ENCODE measurements at places on chromosomes 7 and 10.

DNA sequence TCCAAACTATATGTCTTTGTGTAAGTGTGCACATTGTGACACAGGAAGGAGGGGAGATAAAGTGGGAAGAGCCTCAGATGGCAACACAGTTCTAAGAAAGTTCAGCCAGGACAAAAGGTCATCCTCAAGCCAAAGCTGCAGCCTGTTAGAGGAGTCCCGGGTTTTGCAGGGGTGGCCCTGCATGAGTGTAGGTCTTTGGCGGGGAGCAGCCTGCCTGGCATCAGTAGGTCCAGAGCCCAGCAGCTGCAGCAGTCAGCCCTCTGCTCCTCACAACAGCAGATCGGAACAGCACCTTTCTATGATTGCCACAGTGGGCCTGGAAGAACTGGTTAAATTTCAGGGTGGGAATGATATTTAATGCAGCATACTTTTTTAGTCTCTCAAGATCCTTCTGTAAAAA is 13.5 kb upstream of the VDAC2 start:
- peak; percentile 22 for DNase-seq

GRCh38 chr10:130048081-130048480 is 62.5 kb downstream of the C10orf143 start:
- no peak for DNase-seq

DNA sequence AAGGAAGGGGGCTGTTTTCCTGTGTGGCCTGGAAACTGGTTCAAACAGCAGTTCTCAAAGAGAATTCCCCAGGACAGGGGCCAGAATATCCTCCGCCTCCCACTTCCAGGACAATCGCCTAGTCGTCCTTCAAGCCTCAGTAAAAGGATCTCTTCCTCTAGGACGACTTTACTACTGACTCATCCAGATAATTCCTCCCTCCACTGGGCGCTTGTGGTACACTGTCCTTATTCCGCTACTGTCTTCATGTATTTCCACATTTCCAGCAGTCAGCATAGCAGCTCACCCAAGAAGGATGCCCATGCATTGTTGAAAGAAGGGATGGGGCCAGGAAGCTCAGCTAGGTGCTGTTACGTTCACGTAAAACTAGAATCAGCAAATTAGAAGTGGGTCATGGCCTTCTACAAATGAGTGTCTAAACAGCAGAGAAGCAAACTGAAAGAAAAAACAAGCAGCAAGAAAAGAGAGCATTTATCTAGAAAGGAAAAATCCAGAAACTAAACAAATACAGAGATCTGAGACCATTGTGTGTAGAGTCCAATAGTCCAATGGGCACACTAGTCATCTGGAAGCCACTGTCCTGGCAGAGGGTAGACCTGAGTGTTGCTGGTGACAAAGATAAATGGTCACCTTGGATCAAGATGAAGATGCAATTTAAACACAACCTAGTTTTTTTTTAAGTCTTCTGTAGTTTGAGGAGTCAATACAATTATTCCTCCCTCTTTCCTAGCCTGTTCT is 26.3 kb downstream of the CLRN3 start:
- DNase-seq, result no peak

DNA sequence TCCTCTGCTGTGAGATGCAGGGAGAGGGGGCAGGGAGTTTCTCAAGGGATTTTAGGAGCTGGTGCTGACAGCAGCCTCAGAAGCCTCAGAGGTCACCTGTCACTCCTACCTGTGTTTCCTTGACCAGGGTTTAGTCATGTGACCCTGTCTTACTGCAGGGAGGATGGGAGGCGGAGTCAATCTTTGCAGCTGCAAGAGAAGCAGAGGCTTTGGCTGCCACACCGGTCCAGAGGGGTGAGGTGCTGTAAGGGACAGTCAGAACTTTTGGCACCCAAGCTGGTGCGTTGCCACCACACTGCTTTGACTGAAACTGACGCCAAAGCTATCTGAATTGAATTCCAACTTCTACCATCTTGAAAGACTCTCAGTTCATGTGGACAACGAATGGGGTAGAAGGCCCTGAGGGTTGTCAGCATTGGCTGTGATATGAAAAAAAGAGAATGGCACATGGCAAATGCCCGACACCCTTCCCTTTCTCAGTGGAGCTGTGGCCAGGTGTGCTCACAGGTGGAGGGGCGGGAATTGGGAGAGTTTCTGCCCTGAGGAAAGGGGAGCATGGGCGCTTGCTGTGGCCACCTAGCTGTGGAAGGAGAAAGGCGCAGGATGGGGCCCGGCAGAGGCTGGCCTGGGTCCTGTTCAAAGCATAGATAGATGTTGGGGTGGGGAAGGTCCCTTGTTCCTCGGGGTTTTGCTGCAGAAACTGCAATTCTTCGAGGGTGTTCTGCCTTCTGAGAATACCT is 69.3 kb downstream of the ARHGAP22 start:
- peak; percentile 28 for DNase-seq

DNA sequence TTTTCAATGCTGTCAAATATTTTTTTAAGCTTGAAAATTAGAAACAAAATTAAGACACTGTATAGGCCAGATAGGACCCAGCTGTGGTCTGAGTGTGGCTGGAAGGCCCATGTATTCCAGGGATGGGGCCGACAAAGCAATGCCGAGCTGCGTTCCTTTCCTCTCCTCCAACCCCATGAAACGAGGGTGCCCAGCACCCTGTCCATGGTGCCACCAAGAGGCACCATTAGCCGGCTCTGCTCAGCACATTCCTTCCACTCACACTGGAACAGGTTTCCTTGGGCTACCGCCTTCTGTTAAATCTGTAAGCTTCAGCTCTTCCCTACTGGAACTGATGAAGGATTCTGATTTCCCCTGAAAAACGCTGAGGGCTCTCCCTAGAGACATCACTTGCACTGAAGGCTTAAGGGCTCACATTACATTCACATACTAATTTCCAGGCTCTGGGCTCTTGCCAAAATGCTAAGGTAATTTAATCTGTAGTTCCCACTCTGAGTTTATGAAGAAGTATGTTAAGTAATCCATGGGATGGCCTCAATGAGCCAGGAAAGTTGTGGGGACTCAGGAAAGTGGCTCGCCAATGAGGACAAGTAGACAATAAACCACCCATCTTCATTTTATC is 73.7 kb upstream of the CAMK2B start:
- peak; percentile 7 for DNase-seq

DNA sequence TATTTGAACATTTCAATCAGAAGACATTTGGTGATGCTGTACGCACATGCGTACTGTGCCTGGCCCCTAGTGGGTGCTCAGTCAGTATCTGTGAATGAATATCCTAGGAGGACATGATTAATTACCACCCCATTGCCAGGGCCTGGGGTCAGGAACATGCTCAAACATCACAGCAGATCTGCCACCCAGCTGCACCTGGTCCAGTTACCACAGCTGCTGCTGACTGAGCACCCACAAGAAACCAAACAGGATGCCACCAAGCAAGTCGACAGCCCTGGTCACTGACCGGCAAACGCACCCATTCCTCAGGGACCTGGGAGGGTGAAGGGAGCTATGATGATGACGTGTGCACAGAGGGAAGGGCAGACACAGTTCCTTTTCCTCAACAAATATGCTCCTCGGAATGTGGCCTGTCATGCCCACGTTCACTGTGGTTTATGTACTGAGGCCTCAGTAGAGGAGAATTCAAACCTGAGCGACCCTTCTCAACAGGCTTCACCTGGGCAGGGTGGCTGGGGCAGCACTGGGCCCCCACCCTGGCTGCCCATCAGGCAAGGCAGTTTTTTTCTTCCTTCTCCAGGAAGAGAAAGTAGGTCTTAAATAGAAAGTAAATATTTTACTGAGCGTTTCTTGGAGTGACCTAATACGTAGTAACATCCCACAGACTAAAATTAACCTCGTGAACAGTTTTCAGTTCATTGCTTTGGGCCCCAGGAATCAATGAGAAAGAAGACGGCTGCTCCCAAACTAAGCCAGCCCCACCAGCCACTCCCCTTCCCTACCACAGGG is 13.4 kb downstream of the CTBP2 start:
- DNase-seq, result no peak

- DNase-seq, result no peak
These were observed 54.1 kb upstream of the MET start for GRCh38 chr7:116617878-116618277.

DNA sequence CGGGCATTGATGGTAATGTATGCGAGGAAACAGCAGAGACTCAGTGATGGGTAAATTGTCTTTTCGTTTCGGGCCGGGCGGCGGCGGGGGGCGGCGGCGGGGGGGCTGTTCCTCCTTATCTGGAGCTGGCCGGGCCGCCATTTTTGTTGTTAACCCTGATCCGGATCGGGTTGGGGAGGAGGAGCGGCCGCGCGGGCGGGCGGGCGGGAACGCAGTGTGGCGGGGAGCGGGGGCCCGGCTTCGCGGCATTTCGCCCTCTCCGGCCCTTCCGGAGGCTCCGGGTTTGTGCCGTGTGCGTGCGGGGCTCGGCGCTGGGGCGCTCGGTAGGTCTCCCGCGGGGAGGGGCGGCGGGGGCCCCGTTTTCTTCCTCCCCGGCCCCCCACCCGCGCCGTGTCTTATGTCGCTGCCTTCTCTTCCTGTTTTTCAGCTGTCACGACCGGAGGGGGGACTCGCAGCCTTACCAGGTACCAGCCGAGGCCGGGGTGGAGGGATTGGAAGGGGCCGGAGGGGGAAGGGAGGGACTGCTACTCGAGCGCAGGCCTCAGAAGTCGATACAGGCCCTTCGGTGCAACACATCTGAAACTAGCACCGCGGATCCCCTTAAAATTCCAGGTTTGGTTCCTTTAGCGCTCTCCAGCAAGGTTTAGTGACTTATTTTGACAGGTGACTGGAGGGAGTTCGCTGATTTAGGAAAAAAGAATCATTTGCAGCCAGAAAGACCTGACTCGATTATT is 820 bp downstream of the WAC start:
- DNase-seq, result peak; percentile 82

DNA sequence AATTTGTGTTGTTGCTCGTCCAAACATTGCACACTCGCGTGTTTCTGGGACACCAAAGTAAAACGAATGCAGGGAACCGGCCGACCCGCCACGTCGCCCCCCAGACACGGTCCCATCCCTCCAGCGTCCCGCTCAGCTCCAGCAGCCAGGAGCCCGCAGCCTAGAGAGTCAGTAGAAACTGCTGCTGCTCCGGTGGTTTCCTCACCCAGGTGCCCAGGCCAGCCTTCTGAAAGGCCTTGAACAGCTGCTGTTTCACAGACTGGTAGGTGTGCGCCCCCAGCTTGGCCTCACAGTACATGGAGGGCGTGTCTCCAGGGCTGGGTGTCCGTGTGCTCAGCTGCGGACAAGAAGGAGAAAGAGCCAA is 126.8 kb downstream of the WDR37 start:
- no peak for DNase-seq

DNA sequence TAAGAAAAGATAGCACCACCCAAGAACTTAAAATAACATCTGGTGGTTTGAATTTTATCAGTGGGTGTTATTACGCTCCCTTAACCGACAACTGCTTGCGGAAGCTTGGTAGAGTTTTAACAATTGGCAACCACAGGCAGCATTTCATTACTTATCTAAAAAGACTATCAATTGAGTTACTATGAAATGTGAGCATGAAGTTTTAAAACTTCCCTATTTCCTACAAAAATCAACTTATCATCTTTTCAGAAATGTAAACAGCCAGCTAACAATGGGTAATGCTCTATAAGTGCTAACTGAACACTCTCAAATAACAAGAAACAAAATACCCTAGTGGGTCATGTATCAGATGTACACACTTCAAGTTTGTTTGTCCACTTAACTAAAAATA is 68.8 kb downstream of the OSBPL3 start:
- DNase-seq, result no peak
